ENCODE measurements at places on chromosomes 2 and 18.

DNA sequence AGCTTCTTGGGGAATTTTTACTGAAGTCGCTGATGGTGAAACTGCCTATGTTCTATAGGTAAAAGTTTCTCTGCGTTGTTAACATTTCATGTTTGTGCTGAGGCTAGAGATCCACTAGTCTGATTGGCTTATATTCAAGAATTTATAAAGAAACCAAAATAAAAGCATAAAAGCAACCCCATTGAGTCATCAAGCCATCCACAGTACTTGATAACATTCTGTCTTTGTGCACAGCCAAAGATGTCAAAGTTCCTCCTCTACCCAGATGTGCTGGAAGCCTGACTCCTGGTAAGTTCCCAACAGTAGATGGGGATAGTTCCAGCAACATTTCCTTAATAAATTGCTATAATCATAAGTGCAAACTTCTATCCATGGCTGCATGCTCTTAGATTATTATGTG is 107.8 kb downstream of the TANC1 start:
- no peak for DNase-seq

- no peak for DNase-seq
Measured at GRCh38 chr2:63015389-63015788, 35.2 kb upstream of the OTX1 start.

DNA sequence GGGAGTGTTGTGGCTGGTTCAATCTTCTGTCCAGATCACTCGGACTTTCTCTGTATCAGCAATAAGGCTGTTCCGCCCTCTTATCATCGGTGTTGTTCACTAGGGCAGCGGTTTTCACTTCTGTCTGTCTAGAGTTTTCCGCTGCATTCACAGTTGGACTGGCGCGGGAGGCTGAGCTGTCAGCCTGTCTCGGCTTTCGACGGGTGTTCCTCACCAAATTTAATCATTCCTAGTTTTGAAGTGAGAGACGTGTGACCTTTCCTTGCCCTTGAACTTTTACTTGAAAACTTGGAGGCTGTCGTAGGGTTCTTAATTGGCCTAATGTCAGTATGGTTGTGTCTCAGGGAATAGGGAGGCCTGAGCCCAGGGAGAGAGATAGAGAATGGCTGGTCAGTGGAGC is 108.3 kb downstream of the NFATC1 start:
- DNase-seq: no peak

GRCh38 chr2:96523659-96524481 is 12.7 kb upstream of the ARID5A start:
- no peak for DNase-seq

DNA sequence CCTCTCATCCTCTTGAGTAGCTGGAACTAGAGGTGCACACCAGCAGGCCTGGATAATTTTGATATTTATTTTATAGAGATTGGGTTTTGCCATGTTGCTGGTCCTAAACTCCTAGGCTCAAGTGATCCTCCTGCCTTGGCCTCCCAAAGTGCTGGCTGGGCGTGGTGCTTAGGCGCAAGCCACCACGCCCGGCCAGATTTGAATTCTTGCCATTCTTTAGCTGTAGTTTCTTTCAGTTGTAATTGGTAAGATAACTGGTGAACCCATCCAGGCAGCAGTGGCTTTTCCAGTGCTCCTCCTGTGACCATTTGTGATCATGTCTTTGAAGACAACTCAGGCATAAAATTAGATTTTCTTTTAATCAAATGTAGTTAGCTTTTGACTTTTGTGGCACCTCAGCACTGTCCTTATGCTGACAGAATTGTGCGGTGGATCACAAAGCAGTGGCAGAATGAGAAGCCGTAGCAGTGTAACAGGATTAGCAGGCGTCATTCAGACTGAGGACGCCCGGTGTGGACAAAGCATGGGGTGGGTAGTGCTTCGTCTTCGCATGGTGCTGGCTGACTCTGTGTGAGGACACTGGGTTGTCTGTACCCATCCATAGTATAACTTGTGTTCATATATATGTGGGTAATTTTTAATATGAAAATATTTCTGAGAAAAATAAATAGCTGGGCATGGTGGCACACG is 30.0 kb upstream of the TOGARAM2 start:
- DNase-seq: no peak

- DNase-seq: no peak
Measured at GRCh38 chr18:49717617-49718016, 95.7 kb downstream of the ACAA2 start.

DNA sequence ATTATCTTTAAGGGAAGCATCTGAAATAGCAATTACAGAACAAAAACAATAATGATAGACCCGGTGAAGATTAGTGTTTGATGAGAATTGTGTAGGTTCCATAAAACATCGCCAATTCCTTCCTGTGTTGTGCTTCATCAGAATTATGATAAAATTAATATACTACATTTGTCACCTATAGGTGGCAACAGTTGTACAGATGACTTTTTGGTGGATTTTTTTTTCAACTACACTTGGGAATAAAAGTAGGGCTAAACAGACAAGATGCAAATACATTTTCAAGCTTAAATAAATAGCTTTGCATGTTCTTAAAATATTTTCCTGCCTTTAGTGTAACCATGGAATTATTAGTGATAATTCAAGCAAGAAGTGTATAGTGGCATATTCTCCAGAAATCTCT is 7.0 kb upstream of the LYPD1 start:
- DNase-seq: no peak

DNA sequence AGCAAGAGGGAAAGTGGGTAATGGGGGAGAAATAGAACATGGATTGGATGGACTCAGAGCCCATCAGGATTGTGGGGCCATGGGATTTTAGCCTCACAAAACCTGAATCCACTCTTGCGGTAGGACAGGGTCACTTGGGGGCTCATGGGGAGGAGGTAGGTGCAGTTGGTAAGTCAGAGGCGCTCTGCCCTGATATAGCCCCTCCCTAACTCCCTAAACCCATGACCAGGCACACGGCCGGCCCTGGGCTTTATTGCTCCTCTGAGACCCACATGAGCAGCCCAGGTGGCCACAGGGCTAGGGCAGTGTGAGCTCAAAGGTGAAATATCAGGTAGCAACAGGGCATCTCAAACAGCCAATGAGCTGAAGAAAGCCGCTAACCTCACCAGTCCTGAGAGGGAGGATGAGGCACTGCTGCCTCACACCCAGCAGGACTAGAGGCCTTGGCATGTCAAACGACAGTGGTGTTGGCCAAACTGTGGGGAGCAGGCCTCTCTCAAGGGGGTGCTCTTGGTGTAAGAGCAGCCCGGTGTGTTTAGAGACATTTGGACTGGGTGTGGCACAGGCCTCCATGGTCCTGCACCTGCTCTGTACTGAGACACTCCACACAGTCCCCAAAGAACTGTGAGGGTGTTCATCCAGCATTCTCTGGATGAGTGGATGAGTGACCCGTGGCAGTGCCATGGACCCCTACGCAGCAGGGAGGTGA is 90.8 kb upstream of the HS6ST1 start:
- no peak for DNase-seq

DNA sequence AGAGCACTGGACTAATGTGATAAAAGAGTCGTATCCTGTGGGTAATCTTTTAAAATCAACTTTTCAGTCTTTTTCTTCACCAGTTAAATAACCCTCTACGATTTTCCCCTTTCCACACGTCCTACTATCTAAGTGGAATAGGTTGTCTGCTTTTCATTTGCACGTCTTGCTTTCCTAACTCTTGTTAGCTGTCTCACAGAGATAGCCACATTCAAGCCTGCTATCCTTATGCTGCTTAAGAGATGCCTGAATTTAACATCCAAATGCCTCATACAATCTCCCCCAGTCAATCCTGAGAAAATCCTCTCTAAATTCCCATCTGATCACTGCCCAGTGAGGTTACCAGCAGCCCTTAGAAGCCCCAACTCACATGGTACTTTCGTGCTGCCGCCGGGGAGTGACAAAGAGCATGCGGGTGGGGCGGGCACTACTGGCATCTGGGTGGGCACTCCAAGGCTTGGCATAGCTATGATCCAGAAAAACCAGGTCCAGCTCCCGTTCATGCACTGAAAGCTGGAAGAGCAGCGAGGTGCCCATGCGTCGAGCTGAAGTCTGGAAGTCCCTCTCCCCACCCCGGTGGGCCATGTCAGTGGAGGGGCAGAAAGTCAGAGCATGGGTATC is 1.5 kb downstream of the KANSL3 start:
- DNase-seq: no peak

DNA sequence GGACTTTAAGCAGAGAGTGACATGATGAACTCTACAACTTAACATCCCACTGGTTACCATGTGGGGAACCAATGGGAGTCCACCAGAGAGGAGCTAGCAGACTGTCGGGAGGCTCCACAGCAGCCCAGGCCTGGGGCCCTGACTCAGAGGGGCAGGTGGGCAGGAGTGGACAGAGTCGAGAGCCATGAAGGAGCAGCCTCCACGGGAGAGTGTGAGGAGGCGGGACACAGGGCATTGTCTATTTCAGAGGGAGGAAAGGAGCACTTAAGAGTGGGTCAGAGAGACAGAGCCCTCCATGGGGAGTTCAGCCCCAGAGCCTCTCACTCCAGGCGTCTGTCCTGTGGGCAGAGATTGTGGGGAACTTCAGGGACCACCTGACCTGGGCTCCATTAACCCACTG is 118.7 kb downstream of the CYP26B1 start:
- no peak for DNase-seq

- DNase-seq: no peak
Measured at GRCh38 chr18:76821356-76821874, 942 bp upstream of the ZNF236 start.

- no peak for DNase-seq
Measured at GRCh38 chr2:175567435-175568061, 386.0 kb upstream of the ATP5MC3 start.

GRCh38 chr2:44169155-44169898 is 652 bp downstream of the PPM1B start:
- DNase-seq: peak; percentile 4

- no peak for DNase-seq
Measured at GRCh38 chr2:168075446-168075845, 171.9 kb downstream of the STK39 start.

GRCh38 chr2:201990069-201990468 is 43.6 kb upstream of the FZD7 start:
- DNase-seq: no peak

DNA sequence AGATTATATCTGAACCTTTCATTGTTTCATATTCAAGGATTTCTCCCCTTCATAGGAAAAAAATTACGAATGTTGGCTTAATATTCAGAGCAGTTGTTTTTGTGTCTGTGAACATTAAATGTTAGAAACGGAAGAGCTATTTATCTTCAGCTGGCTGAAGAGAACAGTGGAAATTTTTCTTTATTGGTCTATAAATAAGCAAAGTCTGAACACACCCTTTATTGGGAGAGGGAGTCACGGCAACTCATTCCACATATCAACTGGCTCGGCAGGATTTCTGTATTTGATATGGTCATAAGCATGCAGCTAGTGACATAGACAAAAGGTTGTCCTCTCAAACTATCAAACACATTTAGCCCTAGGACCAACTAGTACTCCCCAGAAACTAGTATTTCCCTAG is 468.4 kb upstream of the HNRNPA3 start:
- no peak for DNase-seq

GRCh38 chr2:40394597-40394996 is 57.3 kb downstream of the SLC8A1 start:
- DNase-seq: no peak

DNA sequence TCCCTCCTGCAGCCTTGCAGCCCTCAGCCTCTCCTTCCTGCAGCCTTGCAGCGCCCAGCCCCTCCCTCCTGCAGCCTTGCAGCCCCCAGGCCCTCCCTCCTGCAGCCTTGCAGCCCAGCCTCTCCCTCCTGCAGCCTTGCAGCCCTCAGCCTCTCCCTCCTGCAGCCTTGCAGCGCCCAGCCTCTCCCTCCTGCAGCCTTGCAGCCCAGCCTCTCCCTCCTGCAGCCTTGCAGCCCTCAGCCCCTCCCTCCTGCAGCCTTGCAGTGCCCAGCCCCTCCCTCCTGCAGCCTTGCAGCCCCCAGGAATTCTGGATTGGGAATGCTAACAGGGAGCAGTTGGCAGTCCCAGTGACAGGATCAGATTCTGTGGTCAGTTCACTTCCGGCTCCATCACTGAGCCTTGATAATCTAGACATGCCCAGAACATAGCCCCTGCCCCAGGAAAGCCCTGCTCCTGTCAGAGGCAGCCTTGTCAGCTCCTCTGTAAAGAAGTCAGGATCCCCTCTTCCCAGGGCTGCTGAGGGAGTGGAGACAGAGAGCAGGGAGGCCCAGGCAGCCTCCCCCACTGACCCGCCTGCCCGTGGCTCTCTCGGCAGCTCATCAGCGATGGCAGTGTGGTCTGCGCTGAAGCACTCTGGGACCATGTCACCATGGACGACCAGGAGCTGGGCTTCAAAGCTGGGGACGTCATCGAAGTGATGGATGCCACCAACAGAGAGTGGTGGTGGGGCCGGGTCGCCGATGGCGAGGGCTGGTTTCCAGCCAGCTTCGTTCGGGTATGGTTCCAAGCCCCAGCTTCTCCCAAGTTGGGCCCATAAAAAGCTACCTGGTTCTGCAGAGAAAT is 54.8 kb downstream of the FAM168B start:
- no peak for DNase-seq

GRCh38 chr18:23225503-23225902 is 90.2 kb downstream of the CABLES1 start:
- DNase-seq: no peak

DNA sequence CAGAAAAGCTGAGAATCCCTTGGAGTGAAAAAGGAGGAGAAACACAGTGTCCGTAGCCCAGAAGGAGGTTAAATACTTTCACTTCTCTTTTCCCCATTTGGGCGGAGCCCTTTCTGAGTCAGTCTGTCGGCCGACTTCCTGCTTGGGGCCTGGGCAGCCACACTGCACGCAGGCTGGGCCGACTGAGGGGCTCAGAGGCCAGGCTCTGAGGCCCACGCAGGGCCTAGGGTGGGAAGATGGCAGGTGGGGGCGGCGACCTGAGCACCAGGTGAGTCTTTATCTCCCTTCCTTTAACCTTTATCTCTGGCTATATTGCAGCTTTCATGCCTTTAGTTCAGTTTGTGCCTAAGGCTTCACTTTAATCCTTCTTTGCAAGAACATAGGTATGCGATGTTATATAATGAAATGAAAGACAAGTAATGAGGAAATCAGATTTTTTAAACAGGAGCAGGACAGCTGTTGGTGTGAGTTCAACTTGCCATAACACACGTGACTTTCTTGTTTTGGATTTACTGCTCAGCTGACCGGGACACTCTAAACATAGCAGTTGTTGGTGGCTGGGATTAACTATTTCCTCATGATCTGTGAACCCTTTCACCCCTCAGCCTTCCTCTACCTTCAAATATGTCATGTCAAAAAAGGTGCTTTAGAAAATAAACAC is at the start of gene SP100:
TSS of gene SP100 (plus strand) at position 141 of the 661 bp plus-strand sequence. CDS start at position 237, 96 bp downstream.
- peak; percentile 76 for DNase-seq

DNA sequence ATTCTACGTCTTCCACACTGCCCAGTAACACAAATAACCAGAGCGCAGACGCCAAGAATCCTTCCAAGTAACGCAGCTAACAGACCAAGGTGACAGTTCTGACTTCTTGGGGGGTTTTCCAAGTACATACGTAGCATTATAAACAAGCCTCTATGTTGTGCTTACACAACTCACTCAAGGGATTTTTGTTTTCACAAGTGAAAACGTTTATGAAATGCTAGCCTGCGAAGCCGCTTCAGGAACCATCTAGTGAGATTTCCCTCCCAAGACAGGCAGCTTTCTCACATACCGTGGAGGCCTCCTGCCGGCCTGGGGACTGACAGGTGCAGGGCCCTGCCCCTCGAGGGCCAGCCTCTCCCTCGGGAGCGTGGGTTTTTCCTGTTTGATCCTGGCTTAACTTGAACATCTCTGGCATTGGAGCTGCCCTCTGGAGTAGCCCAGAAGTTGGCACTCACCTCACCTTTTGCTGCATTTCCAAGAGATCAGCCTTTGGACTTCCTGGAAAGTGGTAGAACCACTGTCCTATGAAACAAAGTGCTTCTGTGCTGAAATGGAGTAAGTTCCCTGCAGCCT is 151.1 kb downstream of the MBP start:
- DNase-seq: no peak

All from stimulated activated CD4-positive, alpha-beta T cell treated with anti-CD3 and anti-CD28 coated beads, TNF-alpha, amount 100 ng/mL, for 24 hours (primary cell).